Activated CD8-positive, alpha-beta memory T cell treated with anti-CD3 and anti-CD28 coated beads for 1 hour (primary cell): ENCODE measurements at places on chromosomes 3 and 15.

DNA sequence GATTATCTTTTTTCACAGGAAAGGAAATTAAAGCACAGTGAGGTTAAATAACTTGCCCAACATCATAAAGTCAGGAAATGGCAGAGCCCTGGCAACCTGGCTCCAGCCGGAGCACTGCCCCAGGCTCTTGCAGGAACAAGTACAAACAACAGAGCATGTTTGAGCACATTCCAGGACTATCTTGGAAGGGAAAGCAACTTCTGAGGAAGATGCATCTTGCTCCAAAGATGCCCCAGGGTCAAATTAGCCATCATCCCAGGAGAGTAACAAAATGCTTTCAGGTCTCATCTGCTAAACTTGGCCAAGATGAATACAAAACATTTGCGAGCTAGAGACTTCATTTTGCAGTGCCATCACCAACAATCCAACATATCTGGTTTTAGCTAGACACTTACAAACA is 162.4 kb upstream of the LRRN1 start:
- no peak for DNase-seq

GRCh38 chr3:79543218-79543982 is 224.4 kb downstream of the ROBO1 start:
- no peak for DNase-seq

GRCh38 chr3:123799544-123800361 is 84.4 kb downstream of the MYLK start:
- DNase-seq = no peak

- no peak for DNase-seq
Measured at GRCh38 chr3:149509526-149509925, 35.0 kb downstream of the TM4SF4 start.

GRCh38 chr3:142930463-142930862 is 33.0 kb downstream of the PAQR9 start:
- no peak for DNase-seq

GRCh38 chr15:96500508-96500907 is 170.0 kb downstream of the NR2F2 start:
- DNase-seq = no peak

- DNase-seq = no peak
Measured at GRCh38 chr15:90364251-90364650, 12.2 kb downstream of the ZNF774 start.

GRCh38 chr3:149816986-149817385 is 4.0 kb downstream of the RNF13 start:
- no peak for DNase-seq
